ENCODE measurements at places on chromosomes 16 and 17.

GRCh38 chr17:13704333-13704732, 102.6 kb upstream of the HS3ST3A1 start:
- no peak for DNase-seq
- no peaks in the 10 kb centered on the region for H3K36me3 ChIP-seq
- H3K27me3 ChIP-seq: peaks cover 9% of the 10 kb centered on the region
- no peaks in the 10 kb centered on the region for H3K4me1 ChIP-seq
- H3K4me3 ChIP-seq: no peak overlapping the region

GRCh38 chr17:50956750-50957523, 90.8 kb upstream of the TOB1 start:
- peaks cover 15% of the 10 kb centered on the region for H3K4me1 ChIP-seq
- peak overlapping the region; percentile 59 for H3K27ac ChIP-seq
- no peaks in the 10 kb centered on the region for H3K27me3 ChIP-seq
- H3K4me3 ChIP-seq: no peak overlapping the region
- peak; percentile 73 for DNase-seq

DNA sequence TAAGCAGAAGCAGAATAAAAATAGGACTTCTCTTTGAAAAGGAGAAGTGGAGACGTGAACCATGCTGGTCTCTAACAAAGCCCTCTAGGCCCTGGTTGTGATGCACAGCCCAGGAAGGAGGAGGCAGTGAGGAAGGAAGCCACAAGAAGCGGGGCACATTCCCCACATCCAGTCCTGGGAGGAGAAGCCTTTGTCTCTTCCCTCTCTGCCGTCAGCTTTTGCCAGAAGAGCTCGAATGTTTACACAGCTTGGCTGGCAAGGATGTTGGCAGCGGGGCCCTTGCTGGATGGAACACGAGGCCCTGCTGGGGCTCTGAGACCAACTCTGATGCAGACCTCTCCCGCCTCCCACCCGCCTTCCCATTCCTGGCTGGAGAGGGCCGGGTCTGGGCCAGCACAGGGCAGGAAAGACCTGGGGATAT, 91.3 kb downstream of the MAF start:
- H3K36me3 ChIP-seq: no peaks in the 10 kb centered on the region
- H3K27me3 ChIP-seq: peaks cover 6% of the 10 kb centered on the region
- H3K4me1 ChIP-seq: no peaks in the 10 kb centered on the region
- no peak overlapping the region for H3K27ac ChIP-seq

DNA sequence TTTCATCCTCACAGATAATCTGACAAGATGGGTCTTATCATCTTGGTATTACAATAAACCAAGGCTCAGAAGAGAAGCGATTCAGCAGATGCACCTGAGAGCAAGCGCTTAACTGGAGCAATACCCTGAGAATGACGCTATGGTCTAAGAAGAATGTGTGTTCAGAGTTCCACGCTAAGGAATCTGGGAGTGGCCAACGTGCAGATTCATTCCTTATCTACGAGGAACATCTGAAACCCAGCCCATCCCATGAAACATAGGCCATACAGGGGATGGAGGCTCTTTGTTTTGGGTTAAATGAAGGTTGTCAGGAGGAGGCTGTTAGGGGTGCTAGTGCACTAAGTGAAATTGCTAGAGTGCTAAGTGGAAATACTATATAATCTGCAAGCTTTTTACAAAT, 28.5 kb upstream of the KDM8 start:
- H3K36me3 ChIP-seq: peaks cover 11% of the 10 kb centered on the region
- H3K27ac ChIP-seq: peak overlapping the region; percentile 93
- no peak overlapping the region for H3K4me3 ChIP-seq
- H3K4me1 ChIP-seq: peaks cover 76% of the 10 kb centered on the region
- no peaks in the 10 kb centered on the region for H3K27me3 ChIP-seq

- peaks cover 38% of the 10 kb centered on the region for H3K4me1 ChIP-seq
- peak overlapping the region; percentile 94 for H3K27ac ChIP-seq
- DNase-seq: peak; percentile 63
- peak overlapping the region; percentile 100 for H3K4me3 ChIP-seq
Observed at GRCh38 chr16:1309888-1310831, 724 bp downstream of the UBE2I start.

DNA sequence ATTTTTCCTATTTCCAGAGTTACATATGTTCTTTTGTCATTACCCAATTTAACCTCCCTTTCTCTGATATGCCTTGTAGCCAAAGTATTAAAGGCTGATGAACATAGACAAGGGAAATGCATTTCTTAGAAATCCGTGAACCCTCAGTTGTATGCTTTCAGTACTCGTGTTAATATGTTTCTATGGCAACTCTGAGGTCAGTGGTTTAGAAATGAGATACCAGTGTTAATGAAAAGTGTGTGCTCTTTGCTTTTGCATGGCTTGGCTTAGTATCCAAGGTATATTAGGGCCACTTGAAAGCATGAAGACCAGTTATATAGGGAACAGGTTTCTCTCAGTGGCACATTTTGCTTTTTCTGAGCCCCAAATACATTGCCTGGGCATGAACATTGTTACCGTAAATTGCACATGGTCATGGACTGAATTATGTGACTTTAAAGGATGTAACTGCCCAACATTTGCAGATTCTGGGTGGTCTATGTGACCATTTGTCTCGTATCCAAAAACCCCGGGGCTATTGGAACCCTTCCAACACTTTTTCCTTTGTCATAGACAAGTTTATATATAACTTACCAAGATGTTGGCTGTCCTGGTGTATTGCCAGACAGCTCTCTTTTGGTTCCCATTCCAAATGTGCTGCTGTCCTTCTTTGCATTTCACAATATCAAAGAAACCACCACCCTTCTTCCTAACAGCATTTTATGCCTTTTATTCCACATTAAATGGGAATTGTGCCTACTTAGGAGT, 17.5 kb downstream of the ABHD15 start:
- no peak for DNase-seq
- H3K4me3 ChIP-seq: no peak overlapping the region
- H3K4me1 ChIP-seq: peaks cover 24% of the 10 kb centered on the region
- no peaks in the 10 kb centered on the region for H3K27me3 ChIP-seq
- H3K27ac ChIP-seq: no peak overlapping the region

All from activated CD4-positive, alpha-beta memory T cell treated with anti-CD3 and anti-CD28 coated beads, Interleukin-2, amount 10 ng/mL, durations not matched to agents 7 days and 5 days (primary cell).